Pulmonary artery endothelial cell (primary cell): ENCODE measurements at places on chromosomes 5 and 9. TPM values are rescaled to one million over a fixed set of nuclear protein-coding genes. Genes with fewer than 3 reads are reported as not detected.

- DNase-seq, result no peak
Measured at GRCh38 chr5:57749396-57749795, 266.8 kb upstream of the ACTBL2 start.

DNA sequence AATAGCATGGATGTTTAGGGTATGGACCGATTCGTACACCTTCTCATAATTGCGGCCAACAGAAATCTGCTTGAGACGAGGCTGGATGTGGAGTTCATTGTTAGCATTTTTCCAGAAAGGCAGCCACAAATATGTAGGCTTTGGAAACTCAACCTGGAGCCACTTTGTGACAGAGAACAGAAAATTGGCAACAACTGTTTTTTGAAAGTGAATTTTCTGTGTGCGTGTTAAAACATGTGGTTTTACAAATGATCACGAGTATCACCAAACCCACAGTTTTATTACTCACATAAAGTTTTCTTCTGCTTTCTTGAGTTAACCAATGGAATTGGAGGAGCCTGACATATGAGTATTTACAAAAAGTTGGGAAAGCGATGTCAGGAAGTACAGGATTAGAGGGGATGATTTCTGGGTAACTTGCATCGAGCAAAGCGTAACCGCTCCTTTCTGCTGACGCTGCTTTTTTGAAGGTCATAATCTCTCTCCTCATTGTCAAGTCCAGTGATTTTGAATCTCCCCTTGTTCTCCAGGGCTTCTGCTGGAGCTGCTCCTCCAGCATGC lies 138.5 kb upstream of the TAF11L2 start:
- no peak for DNase-seq

GRCh38 chr5:78504704-78505677 lies 143.6 kb downstream of the LHFPL2 start:
- peak; percentile 100 for DNase-seq

Gene PCDHAC1
- 0.07 TPM in 2 replicates for total RNA-seq

DNA sequence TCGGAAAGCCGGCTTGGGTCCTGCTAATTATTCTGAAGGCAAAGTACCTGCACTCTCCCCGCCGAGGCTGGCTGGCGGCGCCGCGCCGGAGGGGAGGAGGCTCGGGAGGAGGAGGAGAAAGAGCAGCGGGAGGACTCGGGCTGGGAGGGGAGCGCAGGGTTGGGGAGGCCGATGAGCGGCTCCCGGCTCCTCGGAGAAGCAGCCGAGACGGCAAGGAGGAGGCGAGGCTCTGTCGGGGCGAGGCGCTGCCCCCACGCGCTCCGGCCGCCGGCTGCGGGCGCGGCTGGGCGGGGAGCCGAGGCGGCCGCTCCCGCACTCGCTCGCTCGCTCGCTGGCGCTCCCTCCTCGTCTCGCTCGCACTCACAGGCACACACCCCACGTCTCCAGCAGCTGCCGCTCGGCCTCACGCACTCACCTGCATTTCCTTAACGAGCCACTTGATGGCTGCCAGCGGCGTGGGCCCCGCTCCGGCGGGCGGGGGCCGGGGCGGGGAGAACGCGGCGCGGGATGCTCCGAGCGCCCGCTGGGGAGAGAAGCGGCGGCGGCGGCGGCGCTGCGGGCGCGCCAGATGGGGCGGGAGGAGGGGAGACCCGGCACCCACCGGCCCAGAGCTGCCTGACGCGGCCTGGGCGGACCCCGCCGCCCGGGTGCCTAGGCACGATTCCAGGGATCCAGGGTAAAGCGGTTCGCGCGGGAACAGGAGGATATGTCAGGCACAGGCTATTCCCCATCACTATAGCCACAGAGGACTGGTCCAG lies at the start of gene PTPRD:
Gene PTPRD, minus strand, starts transcription at position 362 of the 758 bp plus-strand sequence.
- DNase-seq, result no peak

- no peak for DNase-seq
Measured at GRCh38 chr5:73496984-73497457, 1.2 kb upstream of the BTF3 start.

DNA sequence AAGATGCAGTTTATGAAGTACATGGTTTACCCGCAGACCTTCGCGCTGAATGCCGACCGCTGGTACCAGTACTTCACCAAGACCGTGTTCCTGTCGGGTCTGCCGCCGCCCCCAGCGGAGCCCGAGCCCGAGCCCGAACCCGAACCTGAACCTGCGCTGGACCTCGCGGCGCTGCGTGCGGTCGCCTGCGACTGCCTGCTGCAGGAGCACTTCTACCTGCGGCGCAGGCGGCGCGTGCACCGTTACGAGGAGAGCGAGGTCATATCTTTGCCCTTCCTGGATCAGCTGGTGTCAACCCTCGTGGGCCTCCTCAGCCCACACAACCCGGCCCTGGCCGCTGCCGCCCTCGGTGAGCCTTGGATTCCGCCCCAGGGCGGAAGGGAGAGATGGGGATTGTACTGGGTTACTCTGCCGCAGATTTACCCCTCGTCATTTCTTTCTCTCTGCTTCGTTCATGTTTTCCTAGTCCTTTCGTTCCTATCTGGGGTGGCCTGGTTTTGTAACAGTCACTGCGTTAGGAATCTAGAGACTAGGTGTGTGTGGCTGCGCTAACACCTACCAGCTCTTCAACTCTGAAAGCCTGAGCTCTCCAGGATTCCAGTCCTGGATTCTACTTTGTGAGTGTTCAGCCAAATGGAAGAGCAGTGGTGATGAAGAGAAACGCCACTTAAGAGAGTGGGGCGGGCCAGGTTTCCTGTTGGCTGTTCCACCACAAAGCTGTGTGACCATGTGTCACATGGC lies 638 bp downstream of the MRPS30 start:
- peak; percentile 5 for DNase-seq
